ENCODE measurements at places on chromosomes 1 and 21. TPM values are rescaled to one million over a fixed set of nuclear protein-coding genes. Genes with fewer than 3 reads are reported as not detected.

DNA sequence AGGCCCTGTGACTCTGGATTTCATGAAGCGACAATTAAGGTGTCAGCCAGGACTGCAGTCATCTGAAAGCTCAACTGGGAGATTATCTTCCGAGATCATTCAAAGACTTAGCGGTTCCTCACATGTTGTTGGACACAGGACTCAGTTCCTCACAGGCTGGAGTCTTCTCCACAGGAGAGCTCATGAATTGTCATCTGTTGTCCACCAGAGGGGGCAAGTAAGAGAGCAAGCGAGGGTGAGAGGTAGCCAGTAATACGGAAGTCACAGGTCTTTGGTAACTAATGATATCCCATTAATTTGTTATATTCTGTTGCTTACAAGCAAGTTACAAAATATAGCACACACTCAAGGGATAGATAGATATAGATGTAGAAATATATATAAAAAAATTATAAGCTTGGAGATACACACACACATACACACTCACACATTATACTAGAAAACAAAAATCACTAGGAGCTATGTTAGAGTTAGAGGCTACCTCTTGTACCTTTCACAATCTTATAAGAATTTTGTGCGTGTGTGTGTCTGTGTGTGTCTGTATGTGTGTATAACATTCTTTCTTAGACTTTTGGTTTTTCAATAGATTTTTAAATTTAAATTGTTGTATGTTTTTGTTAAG lies 1695.3 kb downstream of the BRINP3 start:
- H3K4me3 ChIP-seq = no peak overlapping the region
- no peaks in the 10 kb centered on the region for H3K36me3 ChIP-seq
- no peaks in the 10 kb centered on the region for H3K27me3 ChIP-seq
- no peak overlapping the region for H3K27ac ChIP-seq
- peak; percentile 8 for DNase-seq
- peaks cover 4% of the 10 kb centered on the region for H3K4me1 ChIP-seq

GRCh38 chr21:25359724-25360123 lies 247.6 kb downstream of the MRPL39 start:
- no peaks in the 10 kb centered on the region for H3K4me1 ChIP-seq
- no peaks in the 10 kb centered on the region for H3K36me3 ChIP-seq

FLG2 gene
- not detected for total RNA-seq

DNA sequence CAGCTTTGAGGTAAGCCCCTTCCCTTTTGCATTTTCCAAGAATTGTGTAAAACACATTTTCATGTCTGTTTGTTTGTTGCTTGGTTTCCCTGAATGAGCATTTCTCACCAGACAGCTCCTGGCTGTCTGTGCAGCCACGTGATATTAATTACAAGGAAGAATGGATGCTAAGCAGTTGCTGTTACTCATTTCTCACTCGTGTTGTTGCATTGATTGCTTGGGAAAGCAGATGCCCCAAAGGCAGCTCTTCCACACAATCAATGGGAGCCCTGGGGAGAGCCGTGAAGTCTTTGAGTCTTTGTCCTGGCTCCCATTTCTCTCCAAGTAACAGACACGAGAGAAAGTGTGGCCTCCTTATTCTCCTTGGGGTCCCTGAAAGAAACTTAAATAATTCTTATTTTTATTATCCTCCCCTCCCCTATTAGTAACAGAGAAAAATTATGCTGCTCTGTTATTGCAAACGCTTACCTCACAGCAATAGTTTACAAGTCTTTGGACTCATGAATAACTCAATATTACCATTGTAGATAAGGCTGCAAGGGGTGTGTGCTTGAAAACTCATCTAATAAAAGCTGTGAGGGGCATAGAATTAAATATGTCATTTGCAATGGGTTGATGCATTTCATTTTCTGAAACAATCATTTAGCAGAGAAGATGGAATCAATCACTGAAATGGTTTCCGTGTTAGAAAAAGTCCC lies 127.7 kb upstream of the CAMK1G start:
- peaks cover 20% of the 10 kb centered on the region for H3K4me1 ChIP-seq
- no peak for DNase-seq
- no peak overlapping the region for H3K4me3 ChIP-seq
- H3K36me3 ChIP-seq = no peaks in the 10 kb centered on the region
- peak overlapping the region; percentile 81 for H3K27ac ChIP-seq

G0S2 gene
- total RNA-seq = 0.37 TPM

GRCh38 chr1:10529765-10530164 lies 55.0 kb downstream of the PEX14 start:
- H3K4me3 ChIP-seq = no peak overlapping the region
- peaks cover 54% of the 10 kb centered on the region for H3K27me3 ChIP-seq
- H3K27ac ChIP-seq = no peak overlapping the region
- H3K4me1 ChIP-seq = peaks cover 31% of the 10 kb centered on the region
- H3K36me3 ChIP-seq = no peaks in the 10 kb centered on the region

ZMYND12 gene
- 0.68 TPM for total RNA-seq

DNA sequence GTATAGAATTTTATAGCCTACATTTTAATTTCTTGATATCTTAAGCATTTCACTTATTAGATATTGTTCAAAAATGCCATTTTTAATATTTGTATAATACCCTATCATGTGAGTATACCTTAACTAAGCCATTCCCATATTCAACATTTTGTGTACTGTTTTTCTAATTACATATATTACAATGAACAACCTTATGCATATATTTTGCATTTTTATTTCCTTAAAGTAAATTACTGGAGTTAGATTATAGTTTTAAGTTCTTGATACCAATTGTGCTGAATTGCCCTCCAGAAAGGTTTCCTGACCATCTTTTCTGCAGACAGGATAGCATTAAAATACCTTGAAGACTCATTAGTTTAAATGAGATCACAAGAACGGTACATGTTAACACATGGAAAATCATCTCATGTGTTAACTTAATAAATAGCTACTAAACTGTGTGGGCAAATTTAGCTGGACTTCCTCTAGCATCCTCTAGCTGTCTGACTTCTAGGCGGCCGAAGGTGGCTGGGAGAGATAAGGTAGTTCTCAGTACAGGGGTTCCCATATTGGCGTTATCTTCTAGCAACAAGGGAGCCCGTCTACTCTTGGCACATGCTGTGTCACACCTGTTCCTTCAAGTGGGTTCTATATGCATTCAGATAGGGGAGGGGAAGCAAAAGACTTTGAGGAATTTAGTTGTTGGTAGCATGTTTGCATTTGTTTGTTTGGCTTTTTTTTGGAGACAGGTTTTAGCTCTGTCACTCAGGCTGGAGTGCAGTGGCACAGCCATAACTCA lies 8.9 kb downstream of the DCLRE1B start:
- H3K4me1 ChIP-seq = no peaks in the 10 kb centered on the region
- peaks cover 6% of the 10 kb centered on the region for H3K36me3 ChIP-seq
- DNase-seq = no peak
- no peak overlapping the region for H3K4me3 ChIP-seq

CHML gene
- 22.5 TPM for total RNA-seq

- H3K27me3 ChIP-seq = peaks cover 3% of the 10 kb centered on the region
- H3K4me3 ChIP-seq = no peak overlapping the region
- no peak for DNase-seq
- no peak overlapping the region for H3K27ac ChIP-seq
- H3K4me1 ChIP-seq = peaks cover 14% of the 10 kb centered on the region
Observed at GRCh38 chr1:204760350-204760749, 74.8 kb upstream of the LRRN2 start.

THRAP3 gene
- 170 TPM for total RNA-seq

PDE4B gene
- total RNA-seq = 32.5 TPM

GRCh38 chr1:233114159-233114558 lies 163.7 kb downstream of the NTPCR start:
- no peaks in the 10 kb centered on the region for H3K27me3 ChIP-seq
- no peak for DNase-seq
- H3K4me3 ChIP-seq = no peak overlapping the region
- peak overlapping the region; percentile 68 for H3K27ac ChIP-seq
- H3K4me1 ChIP-seq = peaks cover 26% of the 10 kb centered on the region

DNA sequence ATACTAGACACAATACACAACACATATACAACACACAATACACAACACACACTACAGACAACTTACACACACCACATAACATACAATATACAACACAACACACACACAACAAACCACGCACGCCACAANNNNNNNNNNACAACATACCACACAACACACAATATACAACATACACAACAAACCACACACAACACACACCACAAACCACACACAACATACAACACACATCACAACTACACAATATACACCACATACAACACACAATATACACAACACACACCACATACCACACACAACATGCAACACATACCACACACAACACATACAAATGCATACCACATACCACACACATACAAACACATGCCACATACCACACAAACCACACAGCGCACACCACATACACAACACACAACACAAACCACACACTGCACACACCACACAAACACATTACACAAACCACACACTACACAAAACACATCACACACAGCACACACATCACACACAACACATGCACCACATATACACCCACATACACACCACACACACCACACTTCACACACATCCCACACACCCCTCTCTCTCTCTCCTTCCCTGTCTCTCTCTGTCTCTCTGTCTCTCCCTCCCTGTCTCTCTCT lies 108.3 kb downstream of the ETS2 start:
- H3K4me1 ChIP-seq = no peaks in the 10 kb centered on the region
- H3K27me3 ChIP-seq = peaks cover 30% of the 10 kb centered on the region
- H3K4me3 ChIP-seq = no peak overlapping the region
- H3K36me3 ChIP-seq = no peaks in the 10 kb centered on the region
- no peak for DNase-seq
- H3K27ac ChIP-seq = no peak overlapping the region

NUP210L gene
- 0.05 TPM for total RNA-seq

C1orf94 gene
- total RNA-seq = not detected

GRCh38 chr1:89444791-89445190 lies 79.8 kb upstream of the LRRC8B start:
- H3K4me3 ChIP-seq = no peak overlapping the region
- no peak overlapping the region for H3K27ac ChIP-seq
- H3K36me3 ChIP-seq = no peaks in the 10 kb centered on the region
- H3K4me1 ChIP-seq = no peaks in the 10 kb centered on the region

DNA sequence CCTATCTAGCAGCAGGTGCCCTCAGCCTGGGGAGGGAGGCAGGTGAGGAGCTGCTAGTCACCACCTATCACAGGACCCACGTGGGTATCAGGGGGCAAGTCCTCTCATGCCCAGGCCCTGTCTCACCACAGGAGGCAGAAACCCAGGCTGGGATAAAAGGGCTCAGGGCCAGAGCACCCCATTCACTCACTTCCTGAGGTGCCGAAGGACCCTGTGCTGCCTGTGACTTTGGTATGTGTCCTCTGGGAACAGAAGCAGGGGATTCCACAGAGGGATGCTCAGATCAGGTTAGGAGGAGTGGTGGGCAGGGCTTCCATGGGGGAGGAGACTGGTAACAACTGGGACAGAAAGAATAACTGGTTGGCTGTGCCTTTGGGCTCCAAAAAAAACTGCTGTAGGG lies at the start of gene LCE1E:
LCE1E (plus strand) TSS at position 181 of the 400 bp plus-strand sequence. CDS start 1,043 bp downstream, outside the sequence.
- no peaks in the 10 kb centered on the region for H3K4me1 ChIP-seq
- no peak within 1 kb of the TSS for H3K27ac ChIP-seq
- DNase-seq = no peak
- H3K4me3 ChIP-seq = no peak within 1 kb of the TSS
- H3K36me3 ChIP-seq = no peaks in the 10 kb centered on the region
